ENCODE measurements at places on chromosomes 1 and 21. TPM values are rescaled to one million over a fixed set of nuclear protein-coding genes. Genes with fewer than 3 reads are reported as not detected.

PLA2G2D gene
- total RNA-seq = not detected

AKR7A3 gene
- total RNA-seq = 0.43 TPM

ESRRG gene
- total RNA-seq = under 0.01 TPM

PRUNE1 gene
- total RNA-seq = 12.1 TPM

LRRN2 gene
- under 0.01 TPM for total RNA-seq

SLAMF7 gene
- not detected for total RNA-seq

HNRNPCL4 gene
- total RNA-seq = not detected

RIMS3 gene
- 0.32 TPM for total RNA-seq

WDR26 gene
- 86.4 TPM for total RNA-seq

Measured in fibroblast of villous mesenchyme (primary cell).